Hematopoietic multipotent progenitor cell treated with erythropoietin and hydrocortisone succinate and interleukin-3 and kit ligand, for 8 days (in vitro differentiated cells): ENCODE measurements at places on chromosomes 1 and 21.

- DNase-seq: no peak
Observed at GRCh38 chr1:26696119-26696653, 371 bp downstream of the ARID1A start.

DNA sequence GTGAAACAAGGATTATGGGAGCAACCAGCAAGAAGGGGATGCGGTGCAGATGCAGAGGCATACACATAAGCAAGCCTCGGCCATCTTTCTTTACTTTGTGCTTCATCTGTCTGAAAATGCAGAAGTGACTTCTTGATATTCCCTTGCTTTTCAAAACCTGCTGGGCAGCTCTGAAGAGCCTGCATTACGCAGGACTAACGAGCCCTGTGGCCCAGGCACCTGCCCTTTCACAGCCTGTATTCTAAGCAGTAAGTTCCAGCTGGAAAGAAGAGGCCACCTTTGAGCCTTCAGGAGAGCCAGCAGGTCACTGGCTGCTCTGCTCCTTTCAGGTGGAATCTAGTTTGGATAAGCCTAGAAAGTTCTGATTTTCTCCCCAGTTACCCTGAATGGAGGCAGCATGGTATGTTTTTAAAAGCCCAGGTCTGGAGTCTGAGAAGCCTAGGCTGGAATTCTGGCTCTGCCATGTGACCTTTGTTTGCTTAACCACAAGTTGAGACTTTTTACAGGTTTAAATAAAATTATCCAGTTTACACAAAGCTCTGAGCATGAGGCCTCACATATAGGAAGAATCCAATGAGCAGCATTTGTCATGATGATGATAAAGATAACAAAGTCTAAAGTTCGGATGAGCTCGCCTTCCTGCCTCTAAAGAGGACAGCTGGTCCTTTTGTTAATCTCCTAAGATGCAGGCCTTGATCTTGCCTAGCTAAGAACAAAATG lies 122.9 kb downstream of the UBR4 start:
- no peak for DNase-seq

GRCh38 chr1:227959325-227959860 lies 11.7 kb upstream of the WNT9A start:
- DNase-seq: no peak

- DNase-seq: no peak
Observed at GRCh38 chr1:8860738-8861516, 17.6 kb downstream of the ENO1 start.

- DNase-seq: no peak
Observed at GRCh38 chr1:202638019-202638700, 72.1 kb downstream of the SYT2 start.

DNA sequence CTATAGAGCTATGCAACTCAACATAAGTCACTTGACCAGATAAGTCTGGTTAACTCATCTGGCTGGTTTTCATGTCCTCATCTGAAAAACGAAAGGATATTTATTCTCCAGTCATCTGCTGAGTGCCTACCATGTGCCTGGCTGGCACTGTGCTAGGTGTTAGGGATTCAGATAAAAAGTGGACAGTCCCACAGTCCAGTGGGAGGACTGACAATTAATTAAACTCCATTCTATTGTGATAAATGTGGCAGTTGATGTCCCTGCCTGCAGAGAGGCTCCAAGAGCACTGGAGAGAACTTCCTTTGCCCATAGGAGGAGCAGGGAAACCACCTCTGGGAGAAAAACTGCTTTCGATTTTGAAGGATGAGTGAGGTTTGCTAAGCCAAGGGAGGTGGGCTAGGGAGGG lies 5.4 kb downstream of the NUAK2 start:
- no peak for DNase-seq

GRCh38 chr1:75991497-75992114 lies 59.4 kb upstream of the ASB17 start:
- peak; percentile 86 for DNase-seq

DNA sequence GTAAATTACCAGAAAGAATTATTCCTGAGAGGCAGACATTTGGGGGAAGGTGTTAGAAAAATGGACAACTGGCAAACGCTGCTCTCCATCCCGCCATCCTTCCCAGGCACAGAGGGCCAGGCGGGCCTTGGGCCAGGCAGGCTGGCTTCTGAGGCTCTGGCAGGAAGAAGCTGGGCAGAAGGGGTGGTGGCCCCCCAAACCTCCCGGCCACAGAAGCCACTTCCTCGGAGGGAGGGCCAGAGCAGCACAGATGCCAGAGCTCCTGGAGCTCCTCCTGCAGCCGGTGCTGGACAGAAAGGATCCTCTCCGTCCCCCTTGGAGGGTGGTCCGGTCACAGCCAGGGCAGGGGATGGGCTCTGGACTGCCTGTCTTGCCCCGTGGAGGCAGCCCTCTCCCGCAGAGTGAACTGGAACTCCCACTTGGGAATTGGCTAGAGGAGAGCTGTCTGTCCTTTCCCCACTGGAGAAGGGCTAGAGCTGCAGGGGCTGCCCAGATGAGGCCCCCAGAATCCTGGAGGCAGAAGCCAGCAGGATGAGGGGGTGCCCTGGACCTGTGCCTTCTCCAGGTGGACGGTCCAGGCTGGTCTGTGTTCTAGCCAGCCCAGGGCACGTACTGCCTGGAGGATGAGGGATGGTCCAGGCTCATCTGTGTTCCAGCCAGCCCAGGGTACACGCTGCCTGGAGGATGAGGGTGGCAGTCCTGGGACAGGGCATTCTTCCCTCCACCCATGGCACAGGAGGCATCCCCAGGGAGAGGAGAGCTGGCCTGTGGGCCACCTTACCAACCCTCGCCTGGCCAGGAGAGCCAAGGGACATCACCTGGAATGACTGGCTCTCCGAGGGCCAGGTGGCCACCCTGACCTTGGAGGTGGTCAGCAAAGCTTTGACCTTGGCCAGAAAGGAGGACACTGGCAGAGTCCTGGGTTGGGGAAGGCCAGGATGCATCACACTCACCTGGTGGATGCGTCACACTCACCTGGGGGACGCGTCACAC lies 47.4 kb upstream of the ACTRT2 start:
- no peak for DNase-seq

GRCh38 chr1:174726167-174726879 lies 273.4 kb upstream of the CACYBP start:
- peak; percentile 33 for DNase-seq

GRCh38 chr1:8416881-8417280 lies 99.0 kb downstream of the SLC45A1 start:
- no peak for DNase-seq
